ENCODE measurements at places on chromosomes 3 and 15.

DNA sequence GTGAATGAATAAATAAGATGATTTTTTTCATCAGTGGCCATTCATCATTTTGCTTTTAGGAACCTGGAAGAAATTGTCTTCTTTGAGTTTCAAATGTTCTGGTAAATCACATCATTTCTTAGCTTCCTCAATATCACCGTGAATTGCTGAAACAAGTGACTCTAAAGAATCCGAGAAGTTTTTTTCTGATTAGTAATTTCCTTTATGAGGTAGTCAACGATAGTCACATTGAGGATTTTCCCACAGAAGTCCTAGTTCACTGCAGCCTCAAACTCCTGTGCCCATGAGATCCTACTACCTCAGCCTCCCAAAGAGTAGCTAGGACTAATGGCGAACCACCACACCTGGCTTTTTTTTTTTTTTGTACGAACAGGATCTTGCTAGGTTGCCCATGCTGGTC is 3.6 kb upstream of the TMPRSS7 start:
- no peak for DNase-seq

DNA sequence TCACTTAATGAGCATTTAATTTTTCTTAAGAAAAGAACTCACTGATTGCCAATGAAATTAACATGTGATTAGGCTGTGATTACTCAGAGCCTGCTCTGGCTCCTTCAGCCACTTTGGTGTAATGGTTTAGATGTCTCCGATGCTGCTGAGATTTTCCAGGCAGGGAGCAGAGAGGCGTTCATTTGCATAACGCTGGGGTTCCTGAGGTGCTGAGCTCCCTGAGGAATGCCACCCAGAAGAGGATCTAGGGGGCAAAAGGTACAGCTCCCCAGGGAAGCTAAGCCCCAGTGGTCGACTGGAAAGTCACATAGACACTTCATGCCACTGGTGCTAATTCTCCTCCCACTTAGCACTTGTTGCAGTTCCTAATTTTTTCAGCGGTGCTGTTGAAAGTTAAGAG is 119.5 kb downstream of the USP13 start:
- DNase-seq: no peak

DNA sequence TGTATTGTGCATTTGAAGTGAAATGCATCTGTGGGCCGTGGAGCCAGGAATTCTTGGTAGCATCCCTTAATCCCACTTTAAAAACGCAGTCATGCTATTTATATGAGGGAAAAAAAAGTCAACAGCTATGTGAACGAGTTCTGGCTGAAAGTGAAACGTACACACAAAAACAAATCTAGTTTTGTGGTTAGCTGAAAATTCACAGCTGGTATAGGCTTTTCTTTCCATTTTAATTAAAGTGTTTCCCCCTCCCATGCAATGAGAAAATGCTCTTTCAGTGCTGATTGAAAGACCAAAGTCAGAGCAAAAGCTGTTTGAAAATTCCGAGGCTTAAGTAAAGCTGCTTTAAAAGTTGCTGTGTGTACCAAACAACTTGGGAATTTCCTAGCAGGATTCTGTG is 297.4 kb downstream of the PLCL2 start:
- DNase-seq: no peak

GRCh38 chr3:174495311-174495710 is 363.8 kb upstream of the NAALADL2 start:
- no peak for DNase-seq

- DNase-seq: no peak
These were observed 21.4 kb upstream of the SNX22 start for GRCh38 chr15:64130159-64130558.

DNA sequence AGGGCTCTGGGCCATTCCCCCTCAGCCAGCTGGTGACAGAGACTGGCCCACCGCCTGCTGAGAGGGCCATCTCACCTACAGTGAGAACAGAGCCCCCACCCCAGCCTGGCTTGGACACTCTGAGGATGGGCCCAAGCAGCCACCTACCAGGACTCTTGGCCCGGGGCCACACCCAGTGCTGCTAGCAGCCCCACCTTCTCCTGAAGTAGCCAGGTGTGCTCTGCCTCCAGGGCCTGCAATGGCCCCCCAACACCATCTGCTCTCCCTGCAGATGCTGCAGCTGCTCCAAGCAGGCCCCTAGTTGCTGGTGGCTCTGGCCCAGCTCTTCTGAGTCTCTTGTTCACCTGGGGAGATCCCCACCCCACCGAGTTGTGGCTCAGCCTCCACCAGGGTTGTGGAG is 6.8 kb upstream of the CLK3 start:
- no peak for DNase-seq

DNA sequence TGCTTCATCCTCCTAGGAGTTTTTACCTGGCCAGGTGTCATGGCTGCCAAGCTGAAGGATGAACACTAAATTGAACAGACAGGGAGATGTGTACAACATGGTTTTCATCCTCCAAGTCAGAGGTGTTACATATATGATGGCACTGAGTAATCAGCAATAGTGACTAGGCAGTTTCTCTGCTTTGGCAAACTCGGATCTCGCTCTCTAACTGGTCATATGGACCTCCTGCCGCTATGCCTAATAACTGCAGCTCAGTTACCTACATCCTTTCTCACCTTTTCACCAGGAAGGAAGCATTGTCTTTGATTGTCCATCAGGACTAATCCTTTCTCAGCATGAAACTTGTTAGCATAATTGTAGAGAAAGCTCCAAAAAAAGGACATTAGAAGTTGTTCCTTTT is 175.9 kb upstream of the PLSCR5 start:
- no peak for DNase-seq

GRCh38 chr3:179297971-179298725 is 24.7 kb upstream of the ZNF639 start:
- DNase-seq: peak; percentile 24

DNA sequence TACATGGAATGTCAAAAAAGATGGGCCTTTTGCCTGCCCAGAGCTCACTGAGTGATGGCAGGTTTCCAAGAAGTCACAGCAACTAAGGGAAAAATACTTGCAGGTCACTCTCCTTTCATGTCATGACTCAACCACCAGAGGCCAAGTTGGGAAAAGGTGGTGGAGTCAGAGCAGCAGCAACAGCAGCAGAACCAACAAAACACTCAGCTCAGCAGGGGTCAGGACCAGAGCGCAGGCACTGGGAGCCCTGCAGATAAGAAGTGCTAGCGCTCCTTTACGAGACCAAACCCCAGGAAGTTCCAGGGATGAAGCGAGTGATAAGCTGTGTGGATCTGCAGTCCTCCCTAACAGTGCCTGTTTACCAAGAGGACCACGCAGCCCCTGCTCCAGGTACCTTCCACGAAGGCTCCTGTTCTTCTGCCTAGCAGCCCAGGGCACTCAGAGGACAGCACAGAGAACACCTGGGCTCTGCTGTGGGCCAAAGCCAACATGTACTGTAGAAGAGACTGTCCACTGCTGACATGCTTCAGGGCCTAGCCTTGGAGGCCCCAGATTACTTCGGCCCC is 26.0 kb downstream of the POC1A start:
- peak; percentile 79 for DNase-seq

GRCh38 chr3:184643442-184643841 is 68.4 kb downstream of the MAGEF1 start:
- no peak for DNase-seq
